ENCODE measurements at places on chromosomes 4 and X.

DNA sequence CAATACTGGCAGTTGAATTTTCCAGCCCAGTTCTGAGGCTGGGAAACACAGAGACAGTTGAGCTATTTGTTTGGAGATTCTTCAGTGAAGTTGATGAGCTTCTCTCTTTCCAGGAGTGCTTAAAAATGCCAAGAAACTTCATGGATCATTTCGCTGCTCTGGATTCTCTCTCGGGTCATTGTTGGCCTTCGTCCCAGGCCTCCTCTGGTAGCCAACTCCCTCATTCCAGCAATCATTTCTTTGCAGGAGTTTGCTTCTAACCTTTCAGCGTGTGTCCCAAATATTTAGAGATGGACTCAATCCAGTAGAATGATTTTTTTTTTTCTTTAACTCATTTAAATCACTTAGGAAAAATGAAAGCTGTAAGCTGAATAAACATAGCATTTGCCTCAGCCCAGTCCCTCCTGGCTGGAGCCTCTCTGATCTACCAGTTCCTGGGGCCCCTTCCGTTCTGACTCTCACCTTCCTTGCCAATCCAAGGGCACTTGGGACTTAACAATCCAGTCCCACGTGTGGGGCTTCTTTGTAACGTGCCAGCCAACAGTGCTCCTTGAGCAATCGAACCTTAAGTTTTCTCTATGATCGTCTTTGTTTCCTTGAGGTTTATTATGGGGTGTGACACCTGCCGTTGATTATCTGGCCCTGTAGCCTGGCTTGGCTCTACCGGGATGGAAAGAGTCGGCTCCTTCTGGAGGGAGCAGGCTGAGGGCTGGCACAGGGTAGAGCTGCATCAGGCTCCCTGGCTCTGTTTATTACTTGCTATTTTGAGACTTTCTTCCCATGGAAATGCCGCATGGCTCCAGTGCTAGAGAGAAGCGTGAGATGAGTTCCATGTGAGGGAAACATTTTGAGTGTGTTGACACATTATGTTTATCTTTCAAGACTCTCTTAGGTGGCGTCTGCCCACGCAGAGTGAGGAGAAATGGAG, 80.4 kb upstream of the GPC4 start:
- DNase-seq: no peak

- no peak for DNase-seq
Observed at GRCh38 chrX:69539437-69539836, 35.3 kb downstream of the NALF2 start.

- no peak for DNase-seq
Observed at GRCh38 chrX:102976286-102976685, 39.2 kb downstream of the RAB40AL start.

- no peak for DNase-seq
Observed at GRCh38 chr4:94826206-94826605, 68.5 kb downstream of the BMPR1B start.

DNA sequence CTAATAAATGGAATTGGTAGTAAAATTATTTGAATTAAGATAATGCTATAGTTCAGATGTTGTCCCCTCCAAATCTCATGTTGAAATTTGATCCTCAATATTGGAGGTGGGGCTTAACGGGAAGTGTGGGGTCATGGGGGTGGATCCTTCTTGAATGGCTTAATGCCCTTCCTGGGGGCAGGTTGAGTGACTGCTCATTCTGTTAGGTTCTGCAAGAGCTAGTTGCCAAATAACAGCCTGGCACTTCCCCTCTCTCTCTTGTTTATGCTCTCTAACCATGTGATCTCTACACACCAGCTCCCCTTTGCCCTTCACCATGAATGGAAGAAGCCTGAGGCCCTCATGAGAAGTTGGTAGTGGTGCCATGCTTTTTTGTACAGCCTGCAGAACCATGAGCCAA, 724.8 kb upstream of the FTHL17 start:
- no peak for DNase-seq

GRCh38 chr4:106063009-106063408, 167.7 kb downstream of the NPNT start:
- DNase-seq: no peak

GRCh38 chr4:113080624-113081023, 31.2 kb downstream of the ANK2 start:
- no peak for DNase-seq

- no peak for DNase-seq
Observed at GRCh38 chr4:102535398-102536082, 34.4 kb downstream of the NFKB1 start.

- DNase-seq: no peak
Observed at GRCh38 chrX:69101683-69102251, 63.5 kb downstream of the PJA1 start.

GRCh38 chr4:91089178-91089577, 962.0 kb downstream of the CCSER1 start:
- no peak for DNase-seq
